ENCODE measurements at places on chromosomes 2 and 18.

GRCh38 chr2:217570394-217570793, 432.4 kb downstream of the TNS1 start:
- no peak for DNase-seq

- DNase-seq: no peak
Observed at GRCh38 chr2:187434342-187434785, 13.7 kb downstream of the CALCRL start.

GRCh38 chr2:238475566-238475965, 48.8 kb downstream of the ASB1 start:
- DNase-seq: no peak

DNA sequence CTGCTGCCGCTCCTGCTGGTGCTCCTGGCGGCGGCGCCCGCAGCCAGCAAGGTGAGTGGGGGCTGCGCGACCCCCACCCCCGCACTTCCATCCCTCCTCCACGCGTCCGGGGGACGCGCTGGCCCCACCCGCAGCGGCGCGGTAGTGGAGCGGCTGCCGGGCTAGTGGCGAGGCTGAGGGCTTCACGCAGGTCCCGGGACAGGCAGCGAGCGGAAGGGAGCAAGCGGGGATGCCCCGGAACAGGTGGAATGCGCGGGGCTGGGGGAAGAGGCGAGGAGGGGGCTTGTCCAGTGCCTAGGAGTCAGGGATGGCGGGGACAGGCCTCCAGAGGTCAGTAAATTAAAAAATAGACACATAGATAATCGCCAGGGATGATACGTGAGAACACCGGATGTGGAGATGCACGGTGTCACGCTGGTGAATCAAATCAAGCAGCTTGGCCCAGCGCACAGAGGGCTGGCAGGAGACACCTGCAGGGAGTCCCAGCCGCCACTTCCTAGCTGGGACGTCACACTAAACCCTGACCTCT, 403 bp downstream of the COL4A3 start:
- DNase-seq: no peak

- no peak for DNase-seq
Observed at GRCh38 chr2:136347981-136348380, 230.0 kb upstream of the CXCR4 start.

DNA sequence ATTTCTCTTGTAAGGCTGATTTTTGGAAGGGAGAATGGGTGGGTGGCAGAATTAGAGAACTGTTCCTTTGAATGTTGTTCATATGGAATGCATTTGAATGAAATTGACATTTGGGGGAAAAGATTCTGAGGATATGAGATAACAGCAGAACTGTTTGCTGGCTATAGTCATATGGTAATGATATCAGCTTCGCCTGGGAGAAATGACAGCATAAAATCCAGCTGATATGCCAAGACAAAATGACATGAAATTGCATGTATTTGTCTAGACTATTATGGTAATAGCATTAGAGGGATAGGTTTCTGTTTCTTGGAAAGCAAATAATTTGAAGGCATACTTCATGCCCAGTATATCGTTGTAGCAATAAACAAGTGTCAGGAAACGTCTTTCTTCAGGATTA, 150.8 kb upstream of the SPATS2L start:
- no peak for DNase-seq

DNA sequence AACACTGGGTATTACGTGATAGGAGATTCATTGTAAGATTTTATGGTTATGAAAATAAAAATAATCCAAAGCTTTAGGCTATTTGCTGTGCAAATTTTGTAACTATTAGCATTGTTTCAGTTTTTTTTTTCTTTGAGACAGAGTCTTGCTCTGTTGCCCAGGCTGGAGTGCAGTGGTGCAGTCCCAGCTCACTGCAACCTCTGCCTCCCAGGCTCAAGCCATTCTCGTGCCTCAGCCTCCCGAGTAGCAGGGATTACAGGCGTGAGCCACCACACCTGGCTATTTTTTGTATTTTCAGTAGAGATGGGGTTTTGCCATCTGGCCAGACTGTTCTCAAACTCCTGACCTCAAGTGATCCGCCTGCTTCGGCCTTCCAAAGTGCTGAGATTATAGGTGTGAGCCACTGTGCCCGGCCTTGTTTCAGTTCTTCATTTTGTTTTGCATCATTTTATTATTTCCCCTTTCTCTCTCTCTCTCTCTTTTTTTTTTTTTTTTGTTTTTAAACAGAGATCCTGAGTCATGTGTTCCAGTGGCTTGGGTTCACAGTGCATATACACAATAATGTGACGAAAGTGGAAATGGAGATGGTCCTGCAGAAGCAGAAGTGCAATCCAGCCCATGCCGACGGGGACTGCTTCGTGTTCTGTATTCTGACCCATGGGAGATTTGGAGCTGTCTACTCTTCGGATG, 25.8 kb downstream of the CASP10 start:
- no peak for DNase-seq

- DNase-seq: no peak
Observed at GRCh38 chr2:233404222-233404621, 49.9 kb downstream of the DGKD start.

- no peak for DNase-seq
Observed at GRCh38 chr2:31674446-31674845, 93.7 kb upstream of the SRD5A2 start.

DNA sequence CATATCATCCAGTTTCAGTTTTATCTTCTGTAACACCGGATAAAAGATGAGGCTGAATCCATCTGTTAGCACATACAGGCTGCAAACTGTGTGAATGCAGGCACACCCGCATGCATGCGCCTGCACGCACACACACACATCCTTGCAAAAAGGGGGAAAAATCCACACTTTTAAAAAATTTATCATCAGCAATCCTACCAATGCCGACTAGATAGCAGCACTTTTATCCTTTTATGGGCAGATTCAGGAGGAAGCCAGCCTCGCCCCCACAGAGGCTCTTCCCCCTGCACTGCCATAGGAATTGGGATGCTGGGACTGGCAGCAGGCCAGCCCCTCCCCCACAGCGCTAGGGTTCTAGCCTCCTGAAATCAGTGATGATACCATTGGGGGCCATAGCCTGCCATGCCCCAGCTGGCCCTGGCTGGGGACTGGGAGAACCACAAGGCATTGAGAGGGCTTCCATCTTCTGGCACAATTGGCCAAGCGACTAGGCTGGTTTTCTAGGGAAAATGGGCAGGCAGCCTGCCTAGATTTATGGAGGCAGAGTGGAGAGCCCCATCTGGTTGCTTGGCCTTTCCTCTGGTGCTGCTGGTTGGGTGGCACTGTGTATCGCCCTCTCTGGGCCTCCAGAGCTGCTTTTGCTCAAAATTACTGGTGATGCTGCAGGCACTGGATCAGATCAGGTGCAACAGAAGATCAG, 25.5 kb downstream of the CYRIA start:
- no peak for DNase-seq

DNA sequence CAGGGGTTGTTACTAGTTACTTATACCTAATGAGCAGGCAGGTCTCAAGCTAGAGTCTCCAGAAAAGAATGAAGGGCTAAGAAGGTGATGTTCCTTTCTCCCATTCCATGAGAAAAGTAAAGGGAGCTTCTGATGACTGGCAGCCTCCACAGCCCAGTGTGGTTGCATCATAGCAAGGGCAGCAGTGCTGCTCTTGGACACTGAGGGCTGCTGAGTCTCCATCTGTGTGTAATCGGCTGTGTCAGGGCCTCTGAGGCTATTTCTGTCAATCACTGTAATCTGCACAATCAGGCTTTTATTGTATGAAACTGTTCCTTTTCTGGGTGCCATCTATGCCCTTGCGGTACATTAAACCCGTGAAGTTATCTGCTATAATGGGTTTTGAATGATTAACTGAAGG, 164.1 kb upstream of the FBXO11 start:
- no peak for DNase-seq

GRCh38 chr2:238754259-238754658, 93.6 kb upstream of the TWIST2 start:
- DNase-seq: no peak

GRCh38 chr2:47056868-47057686, 98.0 kb downstream of the STPG4 start:
- DNase-seq: no peak

GRCh38 chr18:32530947-32531651, 60.4 kb upstream of the GAREM1 start:
- no peak for DNase-seq

GRCh38 chr2:105526000-105526925, 127.4 kb upstream of the FHL2 start:
- DNase-seq: no peak

DNA sequence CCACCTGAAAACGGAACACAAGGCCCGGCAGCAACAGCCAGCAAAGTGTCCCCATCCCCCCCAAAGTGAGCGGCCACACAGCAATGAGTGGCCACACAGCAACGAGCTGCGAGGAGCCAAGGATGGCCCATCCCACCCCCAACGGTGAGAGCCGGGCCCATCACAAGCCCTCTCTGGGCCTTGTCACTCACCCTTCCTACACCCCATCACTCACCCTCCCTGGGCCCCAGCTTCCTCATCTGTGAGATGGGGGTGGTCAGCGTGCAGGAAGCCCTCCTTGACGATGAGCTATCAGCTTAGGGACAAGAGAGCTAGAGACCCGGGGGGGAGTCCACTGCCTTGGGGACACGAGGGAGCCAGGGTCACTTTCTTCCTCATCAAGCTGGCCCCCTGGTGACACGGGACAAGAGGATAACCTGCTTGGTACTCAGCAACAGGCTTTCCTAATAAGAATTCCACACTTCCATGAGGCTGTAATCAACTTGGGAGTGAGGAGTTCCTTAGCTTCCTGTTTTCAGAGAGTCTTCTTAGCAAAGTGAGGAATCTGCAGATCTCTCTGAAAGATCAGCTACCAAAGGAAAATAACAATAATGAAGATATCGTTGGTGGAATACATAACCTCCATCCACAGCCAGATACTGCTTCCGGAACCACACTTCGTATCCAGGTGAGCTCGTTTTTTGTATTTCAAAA, 92.8 kb downstream of the HDAC4 start:
- DNase-seq: no peak

DNA sequence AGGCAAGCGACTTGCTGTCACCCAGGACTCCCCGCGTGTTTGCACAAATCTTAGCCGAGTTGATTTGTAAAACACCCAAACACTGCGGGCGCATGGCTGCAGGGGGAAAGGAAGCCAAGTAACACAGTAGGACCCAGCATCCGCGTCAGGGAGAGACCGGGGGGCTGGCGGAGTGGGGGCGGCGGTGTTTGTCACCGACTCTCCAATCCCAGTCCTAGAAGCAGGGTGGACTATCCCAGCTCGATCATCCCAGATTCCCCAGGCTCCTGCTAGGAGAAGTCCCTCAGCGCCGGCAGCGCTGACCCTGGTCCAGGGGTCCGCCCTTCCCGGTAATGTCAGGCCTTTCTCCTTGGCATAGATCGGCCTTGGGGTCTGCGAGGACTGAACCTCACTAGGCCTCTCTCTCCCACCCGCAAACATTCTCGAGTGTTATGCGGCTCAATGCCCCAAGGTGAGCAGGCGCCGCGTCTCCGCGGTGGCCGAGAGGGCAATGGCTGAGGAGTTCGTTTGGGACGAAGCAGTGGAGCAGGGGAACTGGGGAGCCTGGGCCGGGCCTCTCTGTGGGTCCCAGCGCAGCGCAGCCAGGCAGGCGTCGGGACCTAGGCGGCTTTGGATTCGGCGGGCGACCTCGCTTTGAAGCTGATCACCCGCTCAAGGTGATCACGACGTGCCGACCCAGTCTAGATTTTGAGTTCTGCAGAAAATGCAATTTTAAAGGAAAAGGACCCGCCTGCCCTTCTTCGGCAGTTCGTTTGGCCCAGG, 1.5 kb upstream of the GDF7 start:
- DNase-seq: no peak

DNA sequence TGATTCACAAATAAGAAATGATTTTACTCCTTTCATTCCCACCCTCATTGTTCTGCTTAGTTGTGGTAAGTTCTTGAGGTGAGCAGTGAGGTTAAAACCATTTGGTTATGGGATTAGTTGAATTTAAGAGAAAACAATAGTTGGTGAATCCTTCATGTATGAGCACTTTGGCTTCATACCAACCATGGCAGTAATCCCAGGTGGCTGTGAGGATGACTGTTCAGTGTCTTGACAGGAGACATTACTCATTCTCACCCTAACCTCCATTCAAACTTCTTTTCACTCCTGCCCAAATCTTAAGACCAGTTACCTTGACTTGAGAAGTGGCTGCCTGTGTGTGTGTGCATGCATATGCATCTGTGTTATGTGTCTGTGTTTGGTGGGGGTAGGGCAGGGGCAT, 143.1 kb downstream of the SETBP1 start:
- DNase-seq: no peak

- DNase-seq: no peak
Observed at GRCh38 chr2:37870829-37871228, 54.3 kb upstream of the RMDN2 start.

- no peak for DNase-seq
Observed at GRCh38 chr2:148106331-148106730, 85.4 kb downstream of the MBD5 start.

GRCh38 chr18:59699750-59700534, 2.7 kb upstream of the CCBE1 start:
- no peak for DNase-seq

DNA sequence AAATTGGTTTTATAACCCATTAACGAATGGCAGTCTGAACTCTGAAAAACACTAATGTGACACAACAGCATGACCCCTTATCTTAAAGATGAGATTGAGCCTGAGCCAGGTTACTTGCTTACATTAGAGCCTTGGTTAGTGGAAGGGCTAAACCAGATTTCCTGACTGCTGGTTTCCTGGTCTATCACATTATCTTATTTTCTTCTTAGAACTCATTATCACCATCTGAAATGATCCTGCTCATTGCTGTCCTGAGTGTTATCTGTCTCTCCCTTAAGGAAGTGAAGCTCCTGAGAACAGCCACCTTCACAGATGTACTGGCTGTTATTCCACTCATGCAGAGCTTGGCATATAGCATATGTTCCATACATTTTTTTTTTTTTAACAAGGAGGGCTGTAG, 9.0 kb upstream of the NRP2 start:
- no peak for DNase-seq

- DNase-seq: no peak
Observed at GRCh38 chr2:197204519-197205250, 105.9 kb downstream of the ANKRD44 start.
